ENCODE measurements at places on chromosomes 6 and 20.

- no peak for DNase-seq
Observed at GRCh38 chr6:7215131-7215530, 97.9 kb downstream of the SSR1 start.

GRCh38 chr6:148701375-148701774 lies 45.5 kb upstream of the UST start:
- DNase-seq = no peak

- no peak for DNase-seq
Observed at GRCh38 chr20:35478804-35479472, 23.5 kb downstream of the CEP250 start.

DNA sequence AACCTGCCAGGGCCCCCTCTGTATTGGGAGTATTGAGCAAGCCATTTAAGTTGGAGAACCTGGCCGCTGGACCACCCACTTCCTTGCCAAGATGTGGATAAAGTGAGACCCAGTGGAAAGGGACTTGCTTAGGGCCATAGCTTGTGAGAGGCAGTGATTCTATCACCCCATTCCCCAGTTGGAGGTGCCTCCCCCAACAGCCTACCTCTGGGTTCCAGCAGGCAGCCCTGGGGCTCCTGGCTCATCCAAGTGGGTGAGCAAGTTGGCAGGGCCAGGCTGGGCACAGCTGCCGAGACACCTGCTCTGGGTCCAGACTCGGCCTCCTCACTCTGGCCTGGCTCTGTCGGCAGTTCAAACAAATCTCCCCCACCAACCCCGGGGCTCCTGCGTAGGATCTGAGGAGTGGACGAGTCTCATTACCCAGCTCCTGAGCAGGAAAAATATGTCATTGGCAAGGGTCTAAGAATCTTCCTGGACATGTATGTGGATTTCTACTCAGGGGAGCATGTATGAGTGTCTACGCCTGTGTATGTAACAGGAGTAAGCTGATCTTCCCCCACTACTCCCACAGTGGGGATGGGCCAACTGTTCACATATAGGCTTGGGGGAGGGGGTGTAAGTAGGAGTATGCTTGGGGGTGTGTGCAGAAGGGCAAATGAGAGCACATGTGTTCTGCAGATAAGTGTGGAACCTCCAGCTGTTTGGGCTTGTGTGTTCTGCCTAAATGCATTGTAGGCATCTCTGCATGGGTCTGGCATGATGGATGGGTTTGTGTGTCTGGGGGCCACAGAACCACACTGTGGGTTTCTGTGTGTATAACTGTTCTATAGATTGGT lies 1.9 kb downstream of the ID1 start:
- no peak for DNase-seq

DNA sequence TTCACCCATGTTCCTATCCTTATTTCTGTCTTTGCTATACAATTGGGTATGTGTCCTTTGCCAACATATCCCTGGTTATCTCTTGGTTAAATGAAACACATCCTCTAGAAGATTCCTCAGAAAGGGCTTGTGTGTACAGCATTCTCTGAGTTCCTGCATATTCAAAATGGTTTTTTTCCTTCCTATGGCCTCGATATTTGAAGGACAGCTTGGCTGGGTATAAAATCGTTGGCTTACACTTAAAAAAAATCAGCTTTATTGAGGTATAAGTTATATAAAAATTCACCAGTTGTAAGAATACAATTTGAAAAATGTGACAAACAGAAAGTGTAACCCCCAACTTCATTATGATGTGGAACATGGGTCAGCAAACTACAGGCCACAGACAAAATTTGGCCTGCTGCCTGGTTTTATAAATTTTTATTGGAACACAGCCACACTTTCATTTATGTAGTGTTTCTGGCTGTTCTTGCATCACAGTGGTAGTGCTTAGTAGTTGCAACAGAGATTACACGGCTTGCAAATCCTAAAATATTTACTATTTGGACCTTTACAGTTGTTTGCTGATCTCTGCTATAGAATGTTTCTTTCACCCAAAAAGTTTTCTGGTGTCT lies 16.7 kb downstream of the PCMT1 start:
- DNase-seq = no peak

DNA sequence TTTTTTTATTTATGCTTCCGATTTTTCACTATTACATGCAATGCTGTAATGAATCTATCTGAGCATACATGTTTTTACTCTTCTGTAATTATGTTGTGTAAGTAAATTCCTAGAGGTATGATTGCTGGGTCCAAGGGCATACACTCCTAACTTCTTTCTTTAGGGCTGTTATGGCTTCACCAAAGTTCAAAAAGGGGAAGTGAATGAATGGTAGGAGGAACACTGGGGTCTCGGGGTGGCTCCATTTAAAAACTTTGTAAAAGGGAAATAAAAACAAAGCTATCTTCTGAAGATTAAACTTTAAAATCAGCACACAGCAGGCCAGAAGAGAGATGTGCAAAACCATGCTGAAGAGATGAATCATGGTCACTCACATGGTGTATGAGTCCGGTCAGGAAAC lies 289.1 kb upstream of the SUPT3H start:
- DNase-seq = no peak

DNA sequence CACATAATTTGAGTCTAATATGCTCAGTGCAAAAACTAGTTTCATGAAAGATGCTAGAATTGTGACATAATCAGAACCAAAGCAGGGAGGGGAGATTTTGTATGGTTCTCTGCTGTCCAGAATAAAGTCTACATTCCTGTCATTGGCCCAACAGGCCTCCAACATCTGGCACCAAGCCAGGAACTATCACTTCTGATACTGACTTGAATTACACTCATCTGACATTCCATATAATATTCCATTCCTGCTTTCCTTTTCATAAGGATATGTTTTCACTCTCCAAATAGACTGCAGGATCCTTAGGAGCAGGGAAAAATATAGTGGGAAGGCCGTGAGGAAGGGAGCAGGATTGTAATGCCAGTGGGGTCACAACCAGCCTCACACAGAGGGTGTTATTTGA lies 84.6 kb upstream of the BTN3A2 start:
- DNase-seq = no peak

- DNase-seq = no peak
Observed at GRCh38 chr6:22025468-22026163, 271.2 kb downstream of the PRL start.

DNA sequence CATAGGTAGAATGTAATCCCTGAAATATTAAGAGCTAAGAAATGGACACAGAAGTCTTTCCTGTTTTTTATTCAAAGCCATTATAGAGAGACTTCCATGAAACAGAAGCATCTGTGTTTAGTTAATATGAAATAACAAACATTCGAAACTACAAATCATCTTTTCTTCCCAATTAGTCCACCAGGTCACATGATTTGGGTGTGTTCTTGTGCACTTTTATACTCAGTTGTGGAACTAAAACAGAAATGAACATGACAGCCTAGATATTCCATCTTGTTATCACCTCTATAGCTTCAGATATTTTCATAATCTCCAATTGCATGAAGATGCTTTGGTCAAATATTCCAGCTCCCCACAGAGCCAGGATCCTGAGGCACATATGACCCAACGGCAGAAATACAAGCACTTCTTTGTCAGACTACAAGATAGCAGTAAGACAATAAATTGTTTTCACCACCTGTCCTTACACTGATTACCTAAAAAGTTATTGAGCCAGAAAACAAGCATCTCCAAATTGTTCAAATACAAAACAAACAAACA lies 116.8 kb upstream of the BEND6 start:
- DNase-seq = no peak

DNA sequence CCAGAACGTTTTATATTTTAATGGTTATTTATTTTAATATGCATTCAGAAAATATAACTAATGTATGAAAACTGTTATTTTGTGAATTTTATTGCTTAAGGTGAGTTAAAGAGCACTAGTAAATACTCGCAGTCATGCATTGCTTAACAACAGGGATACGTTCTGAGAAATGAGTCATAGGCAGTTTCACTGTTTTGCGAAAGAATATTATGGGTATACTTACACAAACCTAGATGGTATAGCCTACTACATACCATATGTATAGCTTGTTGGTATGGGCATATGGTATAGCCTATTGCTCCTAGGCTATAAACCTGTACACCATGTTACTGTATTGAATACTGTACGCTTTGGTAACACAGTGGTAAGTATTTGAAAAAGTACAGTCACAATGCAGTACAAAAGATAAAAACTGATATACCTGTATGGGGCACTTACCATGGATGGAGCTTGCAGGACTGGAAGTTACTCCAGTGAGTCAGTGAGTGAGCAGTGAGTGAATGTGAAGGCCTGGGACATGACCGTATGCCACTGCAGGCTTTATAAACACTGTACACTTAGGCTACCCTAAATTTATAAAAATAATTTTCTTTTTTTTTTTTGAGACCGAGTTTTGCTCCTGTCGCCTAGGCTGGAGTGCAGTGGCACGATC lies 38.5 kb downstream of the ARFGEF2 start:
- no peak for DNase-seq

DNA sequence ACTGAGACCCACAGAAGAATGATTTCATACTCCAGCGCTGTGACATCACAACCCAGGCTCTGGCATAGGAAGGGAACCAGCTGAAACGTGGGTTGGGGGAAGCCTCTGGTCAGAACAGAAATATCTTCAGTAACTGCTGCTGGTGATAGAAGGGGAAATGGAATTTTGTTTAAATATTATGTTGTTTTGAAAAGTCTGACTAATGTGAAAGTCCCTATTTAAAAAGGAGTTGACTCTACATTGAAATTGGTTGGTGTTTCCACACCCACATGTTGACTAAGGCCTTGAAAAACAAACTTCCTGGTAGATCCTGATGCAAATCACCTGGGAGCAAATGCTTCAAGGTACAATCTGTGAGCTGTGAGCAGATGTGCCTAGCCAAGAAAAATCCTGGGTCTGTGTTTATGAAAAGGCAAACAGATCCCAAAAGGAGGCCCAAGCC lies 24.5 kb upstream of the TCP11 start:
- no peak for DNase-seq

GRCh38 chr6:95636552-95637431 lies 59.5 kb downstream of the MANEA start:
- no peak for DNase-seq

All from stimulated activated CD4-positive, alpha-beta T cell treated with anti-CD3 and anti-CD28 coated beads, Interleukin-15, amount 100 ng/mL, for 1 hour (primary cell).